CD4-positive, alpha-beta T cell treated with Interferon alpha-2 for 1 hour (primary cell): ENCODE measurements at places on chromosomes 7 and 10.
A peak's percentile ranks its signal among the peaks of the same experiment; 100 is the strongest.

DNA sequence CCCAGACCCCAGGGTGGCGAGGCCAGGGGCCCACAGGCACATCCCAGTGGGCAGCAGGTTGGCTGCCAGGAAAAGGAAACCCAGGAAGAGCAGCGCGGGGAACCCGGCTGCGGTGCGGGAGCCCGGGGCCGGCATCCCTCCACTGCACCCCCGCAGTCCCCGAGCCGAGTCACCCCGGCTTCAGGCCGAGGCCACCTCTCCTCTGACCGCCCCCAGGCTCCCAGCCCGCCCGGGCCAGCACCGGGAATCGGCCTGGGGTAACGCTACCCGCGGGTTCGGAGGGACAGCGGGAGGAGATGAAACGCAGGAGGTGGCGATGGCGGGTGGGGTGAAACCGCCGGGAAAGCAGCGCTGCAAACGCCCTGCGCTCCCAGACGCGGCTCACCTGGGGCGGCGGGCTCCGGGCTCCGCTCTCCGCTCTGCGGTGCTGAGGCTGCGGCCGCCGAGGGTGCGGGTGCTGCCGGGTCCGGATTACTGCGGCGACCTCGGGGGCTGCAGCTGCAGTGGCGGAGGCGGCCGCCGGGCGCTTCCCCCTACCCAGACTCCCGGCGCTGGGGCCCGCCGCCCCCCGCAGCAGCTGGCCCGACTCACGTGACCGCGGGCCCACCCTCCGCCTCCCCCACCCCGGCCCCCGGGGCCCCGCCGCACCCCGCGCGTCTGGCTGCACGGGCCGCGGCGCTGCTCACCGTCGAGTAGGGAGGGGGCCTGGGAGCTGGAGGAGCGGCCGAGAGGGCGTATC, at the start of gene SCRN1:
SCRN1 (minus strand) TSS at position 545 of the 739 bp plus-strand sequence. CDS start 20,734 bp downstream, outside the sequence.
- DNase-seq, result peak; percentile 34

- no peak for DNase-seq
Observed at GRCh38 chr10:7968510-7969112, 85.9 kb upstream of the GATA3 start.

DNA sequence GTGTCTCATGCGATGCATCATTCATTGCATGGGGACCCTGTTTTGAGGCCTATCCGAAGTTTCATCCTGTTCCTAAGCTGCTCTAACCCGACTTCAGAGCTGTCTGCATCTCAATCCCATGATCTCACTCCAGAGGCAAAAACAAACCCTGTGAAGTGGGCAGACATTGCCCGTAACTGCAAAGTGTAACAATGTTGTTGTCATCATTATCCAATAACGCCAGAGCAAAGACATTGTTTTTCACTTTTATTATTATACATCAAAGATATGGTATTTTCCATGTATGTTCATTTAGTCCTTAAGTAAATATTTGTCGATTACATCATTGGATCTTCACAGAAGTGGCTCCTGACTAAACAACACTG, 246.7 kb downstream of the KLF6 start:
- DNase-seq, result no peak

- no peak for DNase-seq
Observed at GRCh38 chr7:95139922-95140321, 184.4 kb downstream of the PON1 start.

DNA sequence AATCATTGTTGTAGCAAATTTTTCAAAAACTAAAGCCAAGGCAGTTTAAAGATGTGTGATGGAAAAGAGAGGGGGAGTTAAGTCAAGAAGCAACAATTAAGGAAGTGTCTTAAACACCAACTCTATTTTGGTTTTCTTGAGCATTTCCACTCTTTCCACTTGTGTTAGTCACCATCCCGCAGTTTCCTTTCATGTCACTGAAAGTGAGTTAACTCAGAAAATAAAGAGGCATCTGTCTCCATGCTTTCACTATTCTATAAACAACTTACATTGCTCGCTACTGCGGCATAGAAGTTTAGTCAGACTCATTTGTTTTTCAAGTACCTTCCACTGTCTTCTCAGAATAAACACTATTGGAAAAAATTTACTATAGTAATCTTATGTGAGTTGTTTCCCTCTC, 284.9 kb upstream of the SEMA3D start:
- no peak for DNase-seq

DNA sequence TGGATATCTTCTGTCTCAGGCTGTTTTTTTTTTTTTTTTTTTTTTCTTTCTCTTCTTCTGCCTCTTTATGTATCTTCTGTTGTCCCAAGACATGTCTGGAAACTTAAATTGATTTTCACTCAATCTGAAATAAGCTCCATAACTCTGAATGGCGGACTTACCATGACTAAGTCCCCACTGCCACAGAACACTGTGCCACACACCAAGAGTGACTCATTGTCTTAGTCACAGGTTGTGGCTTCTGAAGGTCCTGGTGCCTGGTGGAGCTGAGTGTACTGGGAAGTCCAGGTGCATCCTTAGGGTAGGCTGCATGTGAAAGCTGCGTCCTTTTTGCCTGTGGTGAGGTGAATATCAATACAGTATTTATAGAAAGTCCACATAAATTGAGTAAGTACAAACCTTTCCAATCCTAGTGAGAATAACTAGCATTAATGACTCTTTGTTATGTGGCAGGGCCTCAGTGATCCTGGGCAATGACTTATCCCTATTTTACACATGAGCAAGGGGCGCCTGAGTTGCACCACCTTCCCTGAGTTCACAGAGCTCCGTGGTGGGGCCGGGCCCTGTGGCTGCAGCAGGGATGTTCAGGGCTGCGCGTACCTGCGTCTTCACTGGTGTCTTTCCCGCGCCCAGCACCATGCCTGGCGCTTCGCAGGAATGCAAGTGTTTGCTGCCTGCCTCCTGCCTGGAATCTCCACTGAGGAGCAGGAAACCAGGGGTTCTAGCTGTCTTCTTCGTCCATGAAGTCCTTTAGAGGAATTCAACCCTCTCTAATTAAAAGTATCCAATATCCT, 4.3 kb downstream of the PFKP start:
- no peak for DNase-seq

DNA sequence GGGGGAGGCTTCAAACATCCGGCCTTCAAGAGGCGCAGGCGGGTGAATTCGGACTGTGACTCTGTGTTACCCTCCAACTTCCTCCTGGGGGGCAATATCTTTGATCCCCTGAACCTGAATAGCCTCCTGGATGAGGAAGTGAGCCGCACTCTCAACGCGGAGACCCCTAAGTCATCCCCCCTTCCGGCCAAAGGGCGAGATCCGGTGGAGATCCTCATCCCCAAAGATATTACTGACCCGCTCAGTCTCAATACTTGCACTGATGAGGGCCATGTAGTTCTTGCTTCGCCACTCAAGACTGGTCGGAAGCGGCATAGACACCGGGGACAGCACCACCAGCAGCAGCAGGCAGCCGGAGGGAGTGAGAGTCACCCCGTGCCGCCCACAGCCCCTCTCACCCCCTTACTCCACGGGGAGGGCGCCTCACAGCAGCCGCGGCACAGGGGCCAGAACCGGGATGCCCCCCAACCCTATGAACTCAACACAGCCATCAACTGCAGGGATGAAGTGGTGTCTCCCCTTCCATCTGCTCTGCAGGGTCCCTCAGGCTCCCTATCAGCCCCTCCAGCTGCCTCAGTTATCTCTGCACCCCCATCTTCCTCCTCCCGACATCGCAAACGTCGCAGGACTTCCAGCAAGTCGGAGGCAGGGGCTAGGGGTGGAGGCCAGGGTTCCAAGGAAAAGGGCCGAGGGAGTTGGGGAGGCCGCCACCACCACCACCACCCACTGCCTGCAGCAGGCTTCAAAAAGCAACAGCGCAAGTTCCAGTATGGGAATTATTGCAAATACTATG, 1.1 kb downstream of the MEPCE start:
- peak; percentile 55 for DNase-seq

- no peak for DNase-seq
Observed at GRCh38 chr10:24853661-24854060, 98.7 kb downstream of the PRTFDC1 start.

DNA sequence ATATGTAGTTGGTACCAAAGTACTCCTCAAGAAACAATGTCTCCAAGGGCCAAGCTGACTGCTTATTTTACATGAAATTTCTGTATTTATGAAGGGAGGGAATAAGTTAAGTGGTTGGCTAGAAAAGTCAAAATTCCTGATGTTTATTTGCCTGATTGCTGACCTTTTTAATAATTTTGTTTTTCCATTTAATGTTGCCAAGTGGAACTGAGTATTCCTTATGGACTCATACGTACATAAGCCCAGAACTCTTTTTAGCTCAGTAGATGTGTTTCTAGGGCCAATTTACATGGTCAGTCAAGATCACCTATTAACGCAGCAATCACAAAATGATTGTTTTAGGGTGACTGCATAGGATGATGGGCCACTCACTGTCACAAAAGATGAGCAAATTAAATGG, 78.3 kb upstream of the FZD8 start:
- no peak for DNase-seq

DNA sequence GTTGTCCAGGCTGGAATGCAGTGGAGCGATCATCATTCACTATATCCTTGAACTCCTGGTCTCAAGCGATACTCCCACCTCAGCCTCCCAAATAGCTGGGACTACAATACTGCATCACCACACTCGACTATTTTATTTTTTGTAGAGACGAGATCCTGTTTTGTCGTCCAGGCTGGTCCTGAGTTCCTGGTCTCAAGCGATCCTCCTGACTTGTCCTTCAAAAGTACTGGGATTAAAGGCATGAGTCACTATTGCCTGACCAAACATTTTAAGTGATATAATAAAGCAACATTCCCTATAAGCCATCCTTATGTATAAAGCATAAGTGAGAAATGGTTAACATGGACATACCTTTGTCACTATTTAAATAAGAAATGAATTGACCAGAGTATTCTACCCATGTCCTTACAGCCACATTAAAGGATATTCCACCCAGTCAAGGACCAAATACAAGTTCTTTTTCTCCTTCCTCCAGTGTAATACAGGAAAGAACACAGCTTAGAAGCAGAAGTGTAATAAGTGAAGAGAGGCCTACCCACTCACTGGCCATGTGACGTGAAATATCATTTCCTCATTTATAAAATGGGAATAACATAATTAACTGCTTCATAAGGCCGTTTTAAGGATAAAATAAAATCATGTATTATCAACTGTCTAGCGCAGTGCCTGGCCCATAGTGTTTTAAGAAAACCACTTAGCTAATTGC, 82.0 kb downstream of the DOCK4 start:
- DNase-seq, result no peak

DNA sequence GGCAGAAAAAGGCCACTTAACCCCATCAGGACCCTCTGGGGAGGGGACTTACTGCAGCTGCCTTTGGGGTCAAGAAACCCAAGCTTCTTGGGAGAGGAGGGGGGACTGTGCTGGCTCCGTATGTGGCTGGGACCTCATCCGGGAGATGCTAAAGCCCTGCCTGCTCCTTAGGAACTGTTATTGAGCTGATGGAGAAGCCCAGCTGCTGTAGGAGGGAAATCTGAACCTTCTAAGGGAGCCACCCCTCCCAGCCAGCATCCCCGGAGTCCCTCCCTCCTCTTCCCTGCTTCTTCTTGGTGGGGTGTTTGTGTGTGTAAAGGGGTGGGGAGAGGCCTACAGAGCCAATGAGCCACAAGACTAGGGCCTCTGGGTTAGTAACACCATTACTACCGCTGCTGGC, 8.2 kb downstream of the KCNIP2 start:
- DNase-seq, result no peak

GRCh38 chr7:158720112-158720511, 15.5 kb upstream of the NCAPG2 start:
- no peak for DNase-seq

DNA sequence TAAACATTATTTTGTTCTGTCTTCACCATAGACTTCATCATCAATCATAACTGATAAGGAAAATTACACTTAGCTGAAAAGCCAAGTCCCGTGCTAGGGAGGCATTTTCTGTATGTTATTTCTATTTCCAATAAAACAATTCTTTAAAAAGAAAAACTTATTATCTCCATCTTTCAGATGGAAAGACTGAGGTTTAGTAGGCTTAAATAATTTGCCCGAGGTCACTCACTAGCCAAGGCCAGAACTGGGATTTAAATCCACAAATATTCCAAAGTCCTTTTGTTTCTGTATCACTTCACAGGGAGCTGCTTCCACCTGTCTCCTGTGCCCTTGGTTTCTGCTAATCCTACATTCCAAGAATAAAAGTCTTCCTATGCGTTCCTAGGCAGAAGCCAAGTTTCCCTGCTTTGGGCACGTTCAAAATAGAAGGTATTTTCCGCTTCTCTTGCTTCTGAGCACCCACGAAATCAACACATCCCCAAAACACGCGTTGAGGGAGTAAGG, 732 bp downstream of the CPVL start:
- no peak for DNase-seq

- DNase-seq, result no peak
Observed at GRCh38 chr7:131581241-131582051, 25.0 kb upstream of the PODXL start.

DNA sequence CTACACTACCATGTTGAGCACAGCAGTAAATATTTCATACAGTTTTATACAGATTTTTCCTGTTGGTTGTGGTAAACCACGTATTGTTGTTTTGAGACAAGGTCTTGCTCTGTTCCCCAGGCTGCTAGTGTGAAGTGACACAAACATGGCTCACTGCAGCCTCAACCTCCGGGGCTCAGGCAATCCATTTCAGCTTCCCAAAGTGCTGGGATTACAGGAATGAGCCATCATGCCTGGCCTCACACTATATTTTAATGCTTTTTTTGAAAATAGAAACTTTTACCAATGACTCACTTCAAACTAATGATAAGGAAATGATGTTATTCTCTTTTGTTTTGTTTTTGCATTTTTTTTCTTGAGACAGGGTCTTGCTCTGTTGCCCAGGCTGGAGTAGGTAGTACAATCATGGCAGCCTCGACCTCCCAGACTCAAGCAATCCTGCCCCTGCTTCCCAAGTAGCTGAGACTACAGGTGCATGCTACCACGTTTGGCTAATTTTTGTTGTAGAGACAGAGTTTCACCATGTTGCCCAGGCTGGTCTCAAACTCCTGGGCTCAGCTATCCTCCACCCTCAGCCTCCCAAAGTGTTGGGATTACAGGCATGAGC, 210.6 kb downstream of the TPST1 start:
- DNase-seq, result no peak

- DNase-seq, result no peak
Observed at GRCh38 chr10:36114913-36115312, 472.8 kb upstream of the FZD8 start.

DNA sequence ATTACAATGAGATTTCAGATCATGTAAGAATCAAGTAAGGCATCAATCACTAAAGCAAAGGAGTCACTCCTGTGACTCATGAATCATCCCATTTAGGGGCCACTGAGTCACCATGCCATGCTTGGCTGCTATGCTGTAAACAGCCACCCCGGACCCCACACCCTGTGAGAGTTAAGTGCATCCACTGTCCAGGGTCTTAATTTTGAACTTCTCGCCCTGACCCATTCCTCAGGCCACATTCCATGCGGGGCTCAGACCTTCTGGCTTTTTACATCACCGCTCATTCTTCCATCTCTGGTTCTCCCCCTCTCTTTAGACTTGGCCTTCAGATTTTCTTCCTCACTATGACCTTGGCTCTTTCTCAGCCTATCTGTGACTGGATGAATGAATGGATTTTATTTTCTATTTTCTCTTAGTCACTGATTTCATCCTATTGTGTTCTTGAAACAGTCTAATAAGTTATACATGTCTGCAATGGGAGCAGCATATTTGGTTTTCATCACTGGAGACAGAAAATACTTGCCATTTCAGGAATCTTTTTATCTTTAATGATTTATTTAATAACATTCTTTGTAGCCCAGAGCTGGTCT, 239.6 kb downstream of the SKIDA1 start:
- no peak for DNase-seq
